ENCODE measurements at places on chromosomes 11 and 22.

- no peak for DNase-seq
These were observed 90.0 kb upstream of the ALX4 start for GRCh38 chr11:44399968-44400367.

DNA sequence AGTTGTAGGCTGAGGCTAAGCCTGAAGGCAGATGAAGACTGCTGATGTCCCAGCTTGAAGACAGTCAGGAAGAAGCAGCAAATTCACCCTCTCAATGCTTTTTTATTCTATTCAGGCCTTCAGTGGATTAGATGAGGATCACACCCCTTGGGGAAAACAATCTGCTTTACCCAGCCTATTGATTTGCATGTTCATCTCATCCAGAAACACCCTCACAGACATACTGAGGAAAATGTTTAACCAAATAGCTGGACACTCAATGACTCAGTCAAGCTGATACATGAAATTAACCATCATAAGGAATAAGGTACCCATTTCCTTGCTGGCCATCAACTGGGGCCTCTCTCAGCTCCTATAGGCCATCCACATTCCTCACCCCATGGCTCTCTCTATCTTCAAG is 549.9 kb upstream of the CCDC90B start:
- DNase-seq, result no peak

GRCh38 chr11:86678823-86679222 is 6.4 kb upstream of the ME3 start:
- no peak for DNase-seq

DNA sequence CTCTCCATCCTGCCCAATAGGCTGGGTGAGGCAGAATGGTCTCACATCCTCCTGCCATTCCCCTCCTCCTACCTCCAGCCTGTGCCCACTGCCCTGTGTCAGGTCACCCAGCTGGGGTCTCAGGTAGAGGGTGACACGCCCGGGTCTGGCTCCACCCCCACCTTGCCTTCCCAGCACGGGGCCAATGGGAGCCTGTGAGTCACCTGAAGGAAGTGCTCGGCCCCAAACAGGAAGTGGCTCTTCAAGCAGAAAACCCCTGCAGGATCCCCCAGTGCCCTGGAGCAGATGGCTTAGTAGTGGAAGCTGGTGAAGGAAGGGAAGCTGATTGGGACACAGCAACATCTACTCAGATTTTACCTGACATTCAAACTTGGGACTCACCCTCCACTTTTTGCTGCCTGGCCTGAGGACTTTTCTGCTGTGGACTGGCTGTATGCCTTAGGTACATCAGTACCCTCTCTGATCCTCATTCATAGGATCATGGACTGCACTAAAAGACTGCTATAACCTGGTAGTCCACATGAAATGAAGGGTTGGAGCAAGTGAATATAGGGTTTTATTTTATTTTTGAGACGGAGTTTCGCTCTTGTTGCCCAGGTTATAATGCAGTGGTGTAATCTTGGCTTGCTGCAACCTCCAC is 33.4 kb downstream of the GDPD5 start:
- no peak for DNase-seq

DNA sequence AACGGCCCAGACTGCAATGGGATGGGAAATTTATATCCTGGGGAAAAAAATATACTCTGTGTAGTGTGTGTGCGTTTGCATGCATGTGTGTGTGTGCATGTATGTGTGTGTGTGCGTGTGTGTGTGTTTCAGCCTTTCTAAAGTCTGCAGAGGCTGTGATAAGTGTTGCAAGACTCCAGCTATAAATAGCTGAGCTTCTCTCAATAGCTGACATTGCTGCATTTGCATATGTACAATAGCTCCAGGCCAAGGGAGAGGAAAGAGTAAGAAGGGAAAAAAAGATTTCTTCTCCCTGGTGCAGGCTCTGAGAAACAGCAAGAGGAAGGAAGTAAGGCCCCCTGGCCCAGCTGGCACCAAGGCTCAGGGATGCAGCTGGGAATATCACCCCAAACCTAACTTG is 483.0 kb downstream of the MN1 start:
- DNase-seq, result no peak

DNA sequence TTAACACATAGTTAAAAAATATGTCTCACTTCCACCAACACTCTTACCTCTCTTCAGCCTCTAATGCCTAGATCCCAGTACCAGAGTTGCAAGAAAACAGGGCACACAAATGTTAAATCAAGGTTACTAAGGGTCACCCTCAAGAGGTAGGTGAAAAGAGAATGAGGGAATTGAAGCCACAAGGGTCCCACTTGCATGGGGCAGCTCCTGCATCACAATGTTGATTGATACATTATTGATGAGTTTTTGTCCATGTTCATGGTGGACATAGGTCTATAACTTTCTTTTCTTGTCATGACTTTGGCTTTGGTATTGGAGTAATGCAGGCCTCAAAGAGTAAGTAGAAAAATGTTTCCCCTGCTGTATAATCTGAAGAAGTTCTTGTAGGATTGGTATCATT is 46.0 kb upstream of the IGLL5 start:
- DNase-seq, result no peak

- no peak for DNase-seq
These were observed 28.8 kb downstream of the DKK3 start for GRCh38 chr11:11979488-11980117.

DNA sequence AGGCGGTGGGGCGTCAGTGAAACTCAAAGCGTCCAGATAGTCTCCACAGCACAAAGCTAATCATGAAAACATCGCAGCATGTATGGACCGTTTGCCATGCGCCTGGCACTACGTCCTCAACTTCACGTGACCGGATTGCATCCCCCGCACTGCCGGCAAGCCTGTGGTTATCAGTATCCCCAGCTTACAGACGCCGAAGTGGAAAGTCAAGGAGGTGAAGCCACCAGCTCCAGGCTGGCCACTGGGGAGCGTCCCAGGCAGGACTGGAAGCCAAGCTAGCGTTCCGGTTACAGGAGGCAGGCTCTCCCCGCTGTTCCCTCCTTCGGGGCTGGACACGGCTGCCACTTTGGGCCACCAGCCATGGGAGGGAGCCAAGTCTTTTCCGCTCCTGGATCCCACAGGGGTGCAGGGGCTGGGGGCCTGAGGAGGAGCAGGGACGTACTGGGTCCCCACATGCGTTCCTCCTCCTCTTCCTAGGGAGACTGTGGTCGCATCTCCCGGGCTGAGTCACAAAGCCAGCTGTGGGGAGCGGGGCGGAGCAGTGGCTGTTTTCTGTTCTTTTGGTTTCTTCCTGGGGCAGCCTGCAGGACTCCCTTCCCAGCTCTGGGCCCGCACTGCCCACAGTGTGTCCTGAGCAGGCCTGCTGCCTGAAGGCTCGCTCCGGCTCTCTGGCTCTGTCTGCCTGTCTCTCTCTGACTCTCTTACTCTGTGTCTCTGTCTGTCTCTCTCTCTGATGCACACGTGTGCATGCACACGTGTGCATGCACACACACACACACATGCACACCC is 4.3 kb upstream of the OSBPL5 start:
- no peak for DNase-seq

GRCh38 chr22:25497716-25498115 is 66.8 kb upstream of the GRK3 start:
- no peak for DNase-seq

- DNase-seq, result no peak
These were observed 175.2 kb downstream of the TMEM135 start for GRCh38 chr11:87212891-87213290.

DNA sequence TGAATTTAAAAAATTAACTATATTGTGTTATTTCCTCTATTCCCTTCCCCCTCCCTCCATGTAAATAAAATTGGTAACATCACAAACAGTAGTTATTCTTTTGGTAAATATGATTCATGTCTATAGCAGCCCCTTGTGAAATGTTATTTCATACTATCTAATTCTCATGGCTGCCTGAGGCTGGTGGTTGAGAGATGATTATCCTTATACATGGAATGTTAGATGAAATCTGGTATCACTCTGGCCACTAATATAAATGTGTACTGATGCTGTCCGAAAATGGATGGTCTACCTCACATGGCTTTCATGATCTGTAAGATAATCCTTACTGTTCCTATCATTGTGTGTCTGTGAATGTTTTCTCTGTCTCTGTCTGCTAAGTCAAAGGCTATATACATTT is 25.0 kb upstream of the EXPH5 start:
- DNase-seq, result no peak

DNA sequence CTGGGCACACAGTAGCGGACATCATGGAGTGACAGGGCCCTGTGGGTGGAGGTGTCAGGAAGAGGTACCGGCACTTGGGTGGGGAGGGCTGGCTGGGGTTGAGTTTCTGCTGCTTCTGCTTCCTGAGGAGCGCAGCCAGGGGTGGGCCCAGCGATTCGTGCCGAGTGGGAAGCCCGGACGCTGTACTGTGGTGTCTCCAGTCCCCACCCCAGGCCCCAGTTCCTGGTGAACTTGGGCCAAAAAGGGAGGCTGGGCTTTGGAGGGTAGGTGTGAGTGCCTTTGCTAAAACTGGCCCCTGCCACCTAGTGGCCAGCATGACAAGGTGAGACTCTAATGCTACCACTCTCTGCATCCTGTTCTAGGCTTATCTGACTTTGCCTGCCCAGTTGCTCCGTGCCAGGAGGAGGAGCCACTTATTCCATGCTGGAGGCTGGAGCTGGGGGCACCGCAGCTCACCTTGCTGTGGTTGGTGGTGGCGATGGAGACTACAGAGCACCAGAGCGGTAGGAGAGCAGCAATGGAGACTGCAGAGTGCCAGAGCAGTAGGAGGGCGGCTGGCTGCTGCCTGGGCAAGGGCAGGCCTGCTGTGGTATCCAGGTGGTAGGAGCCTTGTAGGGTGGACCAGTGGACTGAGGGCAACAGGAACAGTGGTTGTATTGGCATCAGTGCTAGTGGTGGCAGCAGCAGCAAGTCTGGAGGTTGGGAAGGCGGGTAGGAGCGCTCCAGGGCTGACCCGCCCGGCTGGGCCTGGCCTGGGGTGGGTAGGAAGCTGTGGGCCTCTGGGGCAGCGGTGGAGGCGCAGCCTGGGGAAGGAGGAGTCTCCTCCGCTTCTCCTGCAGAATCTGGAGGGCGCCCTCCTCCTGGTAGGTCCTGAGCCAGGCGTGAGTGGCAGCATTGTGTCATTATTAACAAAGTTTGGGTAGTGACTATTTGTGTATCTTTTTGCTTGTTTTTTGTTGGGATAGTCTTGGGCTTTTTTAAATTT is 2.2 kb upstream of the RFPL2 start:
- DNase-seq, result peak; percentile 9

DNA sequence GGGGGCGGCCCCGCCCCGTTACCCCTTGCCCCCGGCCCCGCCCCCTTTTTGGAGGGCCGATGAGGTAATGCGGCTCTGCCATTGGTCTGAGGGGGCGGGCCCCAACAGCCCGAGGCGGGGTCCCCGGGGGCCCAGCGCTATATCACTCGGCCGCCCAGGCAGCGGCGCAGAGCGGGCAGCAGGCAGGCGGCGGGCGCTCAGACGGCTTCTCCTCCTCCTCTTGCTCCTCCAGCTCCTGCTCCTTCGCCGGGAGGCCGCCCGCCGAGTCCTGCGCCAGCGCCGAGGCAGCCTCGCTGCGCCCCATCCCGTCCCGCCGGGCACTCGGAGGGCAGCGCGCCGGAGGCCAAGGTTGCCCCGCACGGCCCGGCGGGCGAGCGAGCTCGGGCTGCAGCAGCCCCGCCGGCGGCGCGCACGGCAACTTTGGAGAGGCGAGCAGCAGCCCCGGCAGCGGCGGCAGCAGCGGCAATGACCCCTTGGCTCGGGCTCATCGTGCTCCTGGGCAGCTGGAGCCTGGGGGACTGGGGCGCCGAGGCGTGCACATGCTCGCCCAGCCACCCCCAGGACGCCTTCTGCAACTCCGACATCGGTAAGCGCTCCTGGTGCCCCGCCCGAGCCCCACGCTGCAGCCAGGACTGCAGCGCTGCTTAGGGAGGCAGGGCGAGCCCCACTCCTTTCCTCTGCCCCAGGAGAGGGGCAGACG is at the start of gene TIMP3:
TSS of gene TIMP3 (plus strand) at position 169 of the 700 bp plus-strand sequence. CDS start at position 466, 297 bp downstream.
- DNase-seq, result no peak

- no peak for DNase-seq
These were observed 71.0 kb downstream of the PARVA start for GRCh38 chr11:12448131-12448939.

GRCh38 chr11:66233301-66233700 is 35.1 kb upstream of the RAB1B start:
- no peak for DNase-seq

DNA sequence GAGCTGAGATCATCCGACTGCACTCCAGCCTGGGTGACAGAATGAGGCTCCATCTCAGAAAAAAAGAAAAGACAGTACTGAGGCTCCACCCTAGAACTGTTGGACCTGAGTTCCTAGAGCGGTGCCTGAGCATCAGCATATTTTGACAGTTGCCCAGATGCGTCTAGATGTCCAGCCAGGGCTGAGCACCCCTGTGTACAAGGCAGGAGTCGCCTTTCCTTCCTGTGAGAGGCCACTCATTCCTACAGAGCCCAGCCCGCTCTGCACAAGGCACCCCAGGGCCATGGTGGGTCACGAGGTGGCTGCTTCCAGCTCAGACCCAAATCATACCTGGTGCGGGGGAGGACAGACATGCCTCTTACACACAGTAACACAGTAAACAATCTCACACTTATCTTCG is 15.9 kb downstream of the SAMM50 start:
- DNase-seq, result no peak

- DNase-seq, result no peak
These were observed 80.7 kb downstream of the CABIN1 start for GRCh38 chr22:24091551-24092420.

- DNase-seq, result no peak
These were observed 96.5 kb downstream of the LUZP2 start for GRCh38 chr11:24593332-24593731.

DNA sequence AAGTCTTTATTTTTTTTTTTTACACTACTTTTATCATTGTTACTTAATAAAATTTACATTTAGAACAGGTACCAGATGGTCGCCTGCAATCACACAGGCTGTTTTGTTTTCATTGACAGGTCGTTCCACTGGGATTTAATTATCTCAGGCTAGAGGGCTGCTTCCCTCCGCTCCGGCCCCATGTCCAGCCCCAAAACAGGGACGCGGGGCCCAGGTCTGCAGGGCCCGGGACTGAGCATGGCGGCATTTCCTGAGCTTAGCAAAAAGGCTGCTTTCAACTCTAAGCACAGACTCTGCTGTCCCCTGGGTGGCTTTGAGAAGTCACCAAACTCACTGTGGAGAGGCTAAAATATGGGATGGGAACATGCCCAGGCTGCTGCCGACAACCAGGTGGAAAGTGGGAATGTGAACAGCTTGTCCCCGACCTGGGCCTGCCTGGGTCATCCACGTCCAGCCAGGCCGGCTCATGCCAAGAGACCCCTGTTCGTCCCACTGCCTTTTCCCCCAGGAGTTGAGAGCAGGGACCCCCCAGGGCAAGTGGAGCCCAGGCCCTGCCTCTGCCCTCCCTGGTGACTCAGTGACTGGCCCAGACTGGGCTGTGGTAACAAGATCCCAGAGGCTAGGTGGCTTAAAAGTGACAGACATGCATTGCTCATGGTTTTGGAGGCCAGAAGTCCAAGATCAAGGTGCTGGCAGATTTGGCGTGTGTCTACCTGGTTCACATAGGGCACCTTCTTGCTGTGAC is 150.0 kb downstream of the SHANK2 start:
- no peak for DNase-seq

- no peak for DNase-seq
These were observed 41.6 kb upstream of the ISX start for GRCh38 chr22:35024364-35024692.

GRCh38 chr11:100629671-100630070 is 57.4 kb upstream of the ARHGAP42 start:
- DNase-seq, result no peak

- DNase-seq, result peak; percentile 2
These were observed 10.7 kb upstream of the LIPT2 start for GRCh38 chr11:74504100-74504691.

All from NCI-H1930 (cell line).